CD4-positive, alpha-beta T cell treated with Interleukin-1 beta for 1 hour (primary cell): ENCODE measurements at places on chromosomes 7 and 10.

GRCh38 chr7:128827971-128828711 lies 2.1 kb upstream of the FLNC start:
- no peak for DNase-seq

DNA sequence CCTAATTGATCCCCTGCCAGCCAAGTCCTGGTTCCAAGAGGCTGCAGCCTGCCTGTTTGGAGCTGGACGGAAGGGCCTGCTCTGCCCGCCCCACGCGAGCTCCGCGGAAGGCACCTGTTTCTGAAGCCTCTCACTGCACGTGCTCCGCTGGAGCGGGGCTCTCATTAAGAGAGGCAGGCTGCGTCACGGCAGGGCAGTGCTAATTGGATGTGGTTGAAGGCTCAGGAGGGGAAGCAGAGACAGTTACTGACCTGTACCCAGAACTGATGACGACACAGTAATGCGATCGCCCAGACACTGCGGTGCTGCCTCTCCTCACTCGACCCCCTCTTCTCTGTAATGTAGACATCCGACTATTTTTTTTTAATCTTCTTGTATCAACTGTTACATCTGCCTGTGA lies 411.1 kb upstream of the MGMT start:
- no peak for DNase-seq

- DNase-seq: no peak
Observed at GRCh38 chr7:55387062-55387965, 22.2 kb downstream of the LANCL2 start.

GRCh38 chr10:59587083-59587755 lies 122.4 kb downstream of the SLC16A9 start:
- DNase-seq: no peak

DNA sequence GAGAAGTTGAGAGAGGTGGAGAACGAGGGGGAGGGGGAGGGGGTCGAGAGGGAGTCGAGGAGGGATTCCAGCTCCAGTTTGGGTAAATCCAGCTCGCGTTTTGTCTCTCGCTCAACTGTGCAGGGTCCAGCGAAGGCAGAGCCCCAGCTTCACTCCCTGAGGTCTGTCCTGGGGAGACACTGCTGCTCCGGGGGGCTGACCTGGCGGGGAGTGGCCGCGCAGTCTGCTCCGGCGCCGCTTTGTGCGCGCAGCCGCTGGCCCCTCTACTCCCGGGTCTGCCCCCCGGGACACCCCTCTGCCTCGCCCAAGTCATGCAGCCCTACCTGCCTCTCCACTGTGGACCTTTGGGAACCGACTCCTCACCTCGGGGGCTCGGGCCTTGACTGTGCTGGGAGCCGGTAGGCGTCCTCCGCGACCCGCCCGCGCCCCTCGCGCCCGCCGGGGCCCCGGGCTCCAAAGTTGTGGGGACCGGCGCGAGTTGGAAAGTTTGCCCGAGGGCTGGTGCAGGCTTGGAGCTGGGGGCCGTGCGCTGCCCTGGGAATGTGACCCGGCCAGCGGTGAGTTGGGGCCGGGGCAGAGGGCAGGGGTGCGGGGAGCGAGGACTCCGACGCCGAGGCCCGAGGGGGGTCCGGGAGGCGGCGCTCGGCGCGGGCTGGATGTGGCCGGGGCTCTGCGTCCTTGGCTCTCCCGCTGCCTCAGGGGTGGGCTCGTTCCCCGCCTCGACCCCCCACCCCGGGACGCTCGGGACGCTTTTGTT lies at the start of gene TET1:
TET1 (plus strand) TSS at position 152 of the 757 bp plus-strand sequence. CDS start 12,002 bp downstream, outside the sequence.
- DNase-seq: no peak

DNA sequence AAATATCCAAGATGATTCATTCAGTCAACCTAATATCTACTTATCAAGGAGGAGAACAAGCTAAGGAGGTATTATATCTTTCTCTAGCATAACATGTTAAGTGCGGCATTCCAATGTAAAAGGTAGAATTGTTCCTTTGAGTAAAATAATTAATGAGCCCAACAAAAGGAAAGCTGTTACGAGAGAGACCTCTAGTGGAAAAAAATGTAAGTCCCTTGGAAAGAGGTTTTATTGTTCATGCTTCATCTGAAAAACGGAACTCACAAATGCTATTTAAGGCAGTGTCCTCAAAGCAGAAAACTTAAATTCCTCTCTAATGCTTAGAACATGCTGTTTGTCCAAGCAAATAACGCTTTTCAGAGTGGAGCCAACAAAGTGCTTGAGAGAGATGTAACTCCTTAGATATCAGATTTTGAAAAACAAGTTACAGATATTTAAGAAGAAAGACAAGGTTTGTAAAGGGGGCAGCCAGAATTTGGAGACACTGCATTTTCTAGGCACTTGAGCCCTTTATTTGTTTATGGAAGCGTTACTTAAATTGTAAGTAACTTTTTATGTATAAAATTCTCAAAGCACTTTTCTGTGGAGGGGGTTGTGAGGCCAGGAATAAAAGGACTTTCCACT lies 119.9 kb downstream of the TFEC start:
- DNase-seq: peak; percentile 12

DNA sequence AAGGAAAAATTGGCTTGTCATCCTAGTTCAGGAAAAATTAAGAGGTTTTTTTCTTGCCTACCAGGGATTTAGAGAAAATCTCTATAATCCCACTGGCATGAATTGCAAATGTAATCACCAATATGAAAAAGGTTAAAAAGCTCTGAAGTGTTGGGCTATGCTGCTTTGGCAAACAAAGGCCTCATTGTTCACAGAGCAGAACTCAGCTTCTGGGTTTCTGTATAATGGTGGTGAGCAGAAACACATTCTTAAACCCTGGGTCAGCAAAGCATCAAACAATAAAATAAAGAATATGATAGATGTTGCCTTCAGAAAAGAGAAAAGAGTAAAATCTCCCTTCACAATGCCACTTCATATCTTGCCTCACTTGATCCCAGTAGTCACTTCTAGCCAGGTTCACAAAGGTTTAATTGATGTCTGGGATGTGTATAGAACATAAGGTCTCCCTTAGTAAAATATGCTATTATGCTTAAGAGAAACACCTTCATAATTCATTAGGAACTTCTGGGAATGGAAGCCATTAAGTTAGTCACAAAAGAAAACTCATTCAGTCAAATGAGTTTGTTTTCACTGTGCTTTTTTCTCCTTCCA lies 1255.5 kb upstream of the PHF14 start:
- no peak for DNase-seq

DNA sequence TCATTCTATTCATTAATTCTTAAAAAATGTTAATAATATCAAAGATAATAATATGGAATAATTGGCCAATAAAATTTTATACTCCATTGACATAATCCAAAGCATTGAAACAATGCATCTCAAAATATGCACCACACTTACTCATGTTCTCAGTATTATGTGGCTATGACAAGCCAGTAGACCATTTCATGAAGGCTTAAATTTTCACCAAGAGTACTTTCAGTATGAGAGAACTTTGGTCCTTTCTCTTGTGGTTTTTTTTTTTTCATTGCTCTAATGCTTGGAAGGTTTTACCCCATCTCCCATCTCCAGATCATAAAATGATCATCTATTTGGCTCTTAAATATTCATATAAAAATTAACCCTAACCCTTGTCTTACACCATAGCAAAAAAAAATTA lies 45.5 kb upstream of the TMEM140 start:
- DNase-seq: no peak

GRCh38 chr7:51121931-51122425 lies 194.6 kb downstream of the COBL start:
- no peak for DNase-seq

DNA sequence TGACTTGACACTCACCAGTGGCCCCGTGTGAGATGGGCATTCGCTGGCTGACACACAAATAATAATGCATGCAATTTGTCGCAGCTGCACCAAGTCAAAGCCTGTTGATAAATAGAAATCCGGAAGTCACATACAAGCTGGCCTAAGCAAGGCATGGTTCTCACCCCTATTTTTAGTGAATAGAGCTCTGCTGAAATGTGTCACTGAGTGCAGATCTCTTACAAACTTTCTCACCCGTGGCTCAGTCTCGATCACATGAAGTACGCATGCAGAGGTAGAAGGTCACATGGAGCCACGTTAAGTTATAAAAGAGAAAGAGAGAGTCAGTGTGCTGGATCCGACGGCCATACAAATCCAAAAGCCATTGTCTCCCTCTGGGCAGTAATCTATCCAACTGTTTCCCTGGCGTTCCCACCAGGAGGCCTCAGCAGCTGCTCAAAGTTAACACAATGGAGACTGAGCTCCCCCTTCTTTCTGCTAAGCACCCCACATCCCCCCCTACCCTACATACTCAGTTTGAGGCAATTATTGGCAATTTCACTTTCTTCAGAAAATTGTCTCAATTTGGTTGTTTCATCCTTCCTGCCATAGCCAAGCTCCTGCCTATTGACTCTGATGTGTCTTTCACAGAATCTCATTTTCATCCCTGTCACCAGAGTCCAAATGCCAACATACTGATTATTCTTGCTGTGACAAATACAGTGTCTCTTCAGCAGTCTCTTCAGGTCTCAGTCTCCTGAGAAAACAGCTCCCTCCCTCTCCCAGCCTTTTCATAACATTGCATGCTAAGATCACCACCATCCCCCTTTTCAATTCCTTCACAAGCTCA lies 473.3 kb upstream of the NRP1 start:
- DNase-seq: no peak

DNA sequence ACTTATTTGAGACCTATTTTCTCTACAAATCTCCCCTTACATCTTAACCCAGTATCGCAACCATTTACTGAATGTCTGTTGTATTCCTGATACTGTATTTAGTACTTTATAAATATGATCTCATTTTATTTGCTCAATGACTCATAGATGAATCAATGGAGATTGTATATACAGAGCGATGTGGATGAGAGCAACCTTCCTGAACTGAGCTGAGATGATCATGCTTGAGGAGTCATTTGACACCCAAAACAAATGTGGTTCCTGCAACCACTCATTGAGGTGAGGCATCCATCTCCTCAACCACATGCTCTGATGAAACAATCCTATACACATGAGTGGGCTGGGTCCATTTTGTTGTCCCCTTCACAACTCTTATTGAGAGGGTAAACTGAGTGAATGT lies 250.0 kb downstream of the CDC14C start:
- DNase-seq: no peak

DNA sequence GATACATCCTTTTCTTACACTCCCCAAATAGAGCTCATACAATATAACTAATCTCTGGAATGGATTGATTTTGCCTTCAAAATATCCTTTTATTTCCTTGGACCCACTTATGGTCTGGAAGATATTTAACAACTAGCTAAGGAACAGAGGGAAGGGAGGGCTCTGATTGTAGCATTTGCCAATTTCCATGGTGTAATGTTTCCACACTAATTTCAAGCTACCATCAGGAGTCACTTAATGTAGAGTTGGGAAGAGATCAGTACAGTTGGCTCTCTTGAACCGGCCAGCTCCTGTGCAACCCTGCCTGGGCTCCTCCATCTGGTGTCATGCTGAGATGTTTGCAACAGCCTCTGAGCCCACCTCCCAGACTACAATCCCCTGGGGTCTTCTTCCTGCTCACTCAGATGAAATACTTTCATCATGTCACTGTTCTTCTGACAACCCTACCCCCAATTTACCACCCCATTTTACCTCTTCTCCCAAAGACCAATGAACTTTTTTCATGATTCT lies 8.0 kb upstream of the IL6 start:
- no peak for DNase-seq

- no peak for DNase-seq
Observed at GRCh38 chr7:43462836-43463235, 120.1 kb upstream of the STK17A start.

GRCh38 chr7:128021366-128021765 lies 9.9 kb downstream of the LRRC4 start:
- no peak for DNase-seq

GRCh38 chr7:17556247-17556956 lies 257.9 kb downstream of the AHR start:
- DNase-seq: no peak

DNA sequence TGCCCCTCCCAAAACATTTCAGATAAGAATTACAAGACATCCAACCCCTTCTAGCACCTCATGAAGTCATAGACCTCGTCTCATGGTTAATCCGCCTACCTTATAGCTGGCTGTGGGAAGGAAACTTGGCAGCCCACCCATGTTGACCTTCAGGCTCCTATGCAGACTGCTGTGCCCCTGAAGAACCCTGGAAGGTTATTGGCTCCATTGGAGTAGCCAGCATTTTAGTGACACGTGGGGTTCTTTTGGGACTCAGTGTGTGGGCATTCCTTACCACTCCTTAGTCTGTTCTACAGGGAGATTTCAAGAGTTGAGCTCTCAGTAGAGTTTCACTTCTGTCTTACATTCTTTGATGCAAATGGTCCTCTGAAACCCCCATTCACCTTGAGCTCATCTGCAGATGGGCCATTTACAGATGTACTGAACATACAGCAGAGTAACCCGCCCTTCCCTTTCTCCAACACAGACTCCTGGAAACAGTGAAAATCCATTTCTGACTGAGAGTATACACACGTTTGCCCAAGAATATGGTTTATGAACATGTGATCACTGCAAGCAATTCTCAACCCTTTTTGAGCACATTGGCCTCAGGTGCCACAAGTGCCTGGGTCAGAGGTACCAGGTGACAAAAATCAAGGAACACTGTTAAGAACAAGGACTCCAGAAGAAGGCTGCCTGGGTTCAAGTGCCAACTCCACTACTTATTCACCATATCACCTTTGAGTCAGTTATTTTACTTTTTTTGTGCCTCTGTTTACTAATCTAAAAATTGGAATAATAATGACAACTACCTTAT lies 54.0 kb upstream of the HECW1 start:
- no peak for DNase-seq
